ENCODE measurements at places on chromosomes 11 and 22. TPM values are rescaled to one million over a fixed set of nuclear protein-coding genes. Genes with fewer than 3 reads are reported as not detected.

GRCh38 chr11:105781807-105782206, 171.9 kb downstream of the GRIA4 start:
- DNase-seq: no peak

APOA5 gene
- not detected for polyA plus RNA-seq

TMPRSS13 gene
- 9.4 TPM for polyA plus RNA-seq

- no peak for DNase-seq
These were observed 36.3 kb downstream of the CSNK2A3 start for GRCh38 chr11:11316651-11317230.

- no peak for DNase-seq
These were observed 339.9 kb downstream of the SOX6 start for GRCh38 chr11:16016468-16016829.

TRPC6 gene
- polyA plus RNA-seq: 35.7 TPM

- no peak for DNase-seq
These were observed 41.4 kb upstream of the PHF21A start for GRCh38 chr11:46162700-46163099.

DGCR2 gene
- 59.9 TPM for polyA plus RNA-seq

SLC22A25 gene
- polyA plus RNA-seq: 0.17 TPM

- peak; percentile 56 for DNase-seq
These were observed 468 bp downstream of the PATL1 start for GRCh38 chr11:59668188-59668949.

SLC22A8 gene
- polyA plus RNA-seq: 0.08 TPM

- DNase-seq: no peak
These were observed 2.0 kb downstream of the NAV2 start for GRCh38 chr11:19714387-19715363.

- no peak for DNase-seq
These were observed 40.5 kb downstream of the KREMEN1 start for GRCh38 chr22:29113319-29113718.

DNA sequence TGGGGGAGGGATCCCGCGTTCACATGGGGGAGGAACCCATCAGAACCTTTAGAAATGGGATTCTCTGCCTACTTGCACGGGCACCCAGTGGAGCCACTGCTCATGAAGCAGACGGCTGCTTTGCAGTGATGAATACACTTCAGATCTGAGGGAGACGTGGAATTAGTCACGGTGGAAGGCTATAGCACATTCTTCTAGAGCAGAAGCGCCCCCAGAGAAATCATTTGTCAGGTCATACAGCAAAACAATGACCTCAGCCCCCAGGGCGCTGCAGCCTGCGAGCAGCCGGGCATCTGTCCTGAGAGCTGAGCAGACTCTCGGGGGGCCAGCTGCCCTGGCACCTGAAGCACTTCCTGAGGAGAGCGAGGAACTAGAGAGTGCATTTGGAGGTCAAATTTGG, 12.7 kb downstream of the TP53AIP1 start:
- DNase-seq: no peak

EMID1 gene
- polyA plus RNA-seq: 66.2 TPM

- DNase-seq: no peak
These were observed 209.5 kb downstream of the NTM start for GRCh38 chr11:131579932-131580387.

GRCh38 chr22:29258407-29259252, 9.2 kb downstream of the RHBDD3 start:
- no peak for DNase-seq
